ENCODE measurements at places on chromosomes 4 and X.

- no peak for DNase-seq
These were observed 47.8 kb downstream of the SEPSECS start for GRCh38 chr4:25112366-25112994.

- no peak for DNase-seq
These were observed 41.9 kb downstream of the XAGE2 start for GRCh38 chrX:52410439-52411394.

DNA sequence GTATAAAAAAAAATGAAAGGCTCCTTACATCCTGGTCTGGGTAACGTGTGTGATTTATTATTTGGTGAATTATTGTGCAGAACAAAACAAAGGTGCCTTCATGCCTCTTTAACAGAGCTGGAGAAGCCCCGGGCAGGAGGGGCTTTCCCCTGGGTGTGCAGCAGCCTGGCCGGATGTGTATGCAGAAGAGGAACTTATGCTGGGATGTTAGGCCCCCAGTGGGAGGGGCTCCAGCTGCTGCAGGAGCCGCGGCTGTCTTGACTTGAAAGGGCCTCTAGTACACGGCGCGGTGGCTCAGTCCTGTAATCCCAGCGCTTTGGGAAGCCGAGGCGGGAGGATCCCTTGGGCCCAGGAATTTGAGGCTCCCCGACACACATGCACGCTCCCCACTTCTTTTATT lies 16.0 kb downstream of the CCNQ start:
- no peak for DNase-seq

DNA sequence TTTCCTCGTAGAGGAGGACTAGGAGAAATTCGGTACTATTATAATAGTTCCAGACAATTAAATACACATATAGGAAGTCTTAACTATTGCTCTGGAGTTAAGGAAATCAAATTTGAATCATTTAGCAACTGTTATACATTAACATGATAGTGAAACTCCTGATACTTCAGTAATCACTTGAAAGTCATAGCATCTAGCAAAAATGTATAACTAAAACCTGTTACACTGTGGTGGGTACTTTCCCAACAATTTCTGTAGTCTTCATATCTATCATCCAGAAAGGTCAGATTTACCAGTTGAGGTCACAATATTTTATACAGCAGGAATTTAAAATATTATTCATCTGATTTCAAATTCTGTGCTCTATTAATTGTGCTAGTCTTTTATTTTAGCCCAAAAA lies 669.6 kb upstream of the PCDH10 start:
- DNase-seq = no peak

- no peak for DNase-seq
These were observed 12.7 kb downstream of the TRO start for GRCh38 chrX:54933150-54933826.

DNA sequence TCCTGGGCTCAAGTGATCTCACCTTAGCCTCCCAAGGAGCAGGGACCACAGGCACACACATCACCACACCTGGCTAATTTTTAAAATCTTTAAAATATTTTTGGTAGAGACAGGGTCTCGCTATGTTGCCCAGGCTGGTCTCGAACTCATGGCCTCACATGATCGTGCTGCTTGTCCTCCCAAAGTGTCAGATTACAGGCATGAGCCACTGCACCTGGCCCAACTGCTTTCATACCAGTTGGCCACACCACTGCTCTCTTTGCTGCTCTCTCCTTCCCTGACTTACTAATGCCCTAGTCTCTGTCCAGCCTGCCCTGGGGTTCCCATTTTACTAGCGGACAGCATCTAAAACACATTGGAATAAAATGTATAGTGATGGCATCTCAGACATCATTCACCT lies 67.1 kb downstream of the CLDN22 start:
- no peak for DNase-seq

- DNase-seq = no peak
These were observed 350.8 kb upstream of the KLF3 start for GRCh38 chr4:38313175-38313574.

DNA sequence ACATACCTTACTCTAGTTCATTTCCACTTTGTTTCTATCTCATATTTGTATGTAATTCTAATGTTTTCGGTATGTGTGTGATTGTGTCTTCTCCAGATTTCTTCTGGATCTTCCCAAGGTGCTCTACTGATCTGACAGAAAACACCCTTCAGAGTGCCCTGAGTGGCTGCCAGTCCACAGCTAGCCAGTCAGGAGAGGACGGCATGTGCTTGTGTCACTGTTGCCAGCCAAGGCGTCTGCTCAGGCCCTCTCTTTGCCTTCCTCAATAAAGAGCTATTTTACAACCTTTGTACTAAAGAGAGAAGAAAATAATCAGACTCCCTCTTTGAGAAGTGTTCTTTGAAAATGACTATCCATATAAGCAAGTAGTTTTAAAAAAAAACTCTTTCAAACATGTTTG lies 29.0 kb downstream of the CD99L2 start:
- no peak for DNase-seq

- DNase-seq = no peak
These were observed 1722.9 kb upstream of the PCDH10 start for GRCh38 chr4:131426023-131426758.

GRCh38 chr4:26878794-26879391 lies 18.3 kb downstream of the STIM2 start:
- DNase-seq = no peak

DNA sequence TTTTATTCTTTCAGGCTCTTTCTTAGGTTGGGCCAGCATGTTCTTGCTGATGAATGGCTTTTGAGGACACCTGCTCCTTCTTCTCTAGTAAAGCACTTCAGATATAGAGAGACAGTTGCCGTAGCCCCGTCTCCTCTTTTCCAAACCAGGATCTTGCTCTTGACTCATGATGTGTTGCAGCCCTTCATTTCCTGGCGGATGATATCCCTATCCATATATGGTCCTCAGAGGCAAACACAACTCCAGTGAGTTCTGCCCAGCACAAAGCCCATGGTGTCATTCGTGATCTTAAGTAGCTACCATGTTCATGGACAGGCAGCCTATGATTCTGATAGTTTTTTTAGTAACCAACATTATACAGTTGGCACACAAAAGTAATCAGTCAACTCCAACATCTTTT lies 59.8 kb upstream of the ACSL1 start:
- DNase-seq = no peak

DNA sequence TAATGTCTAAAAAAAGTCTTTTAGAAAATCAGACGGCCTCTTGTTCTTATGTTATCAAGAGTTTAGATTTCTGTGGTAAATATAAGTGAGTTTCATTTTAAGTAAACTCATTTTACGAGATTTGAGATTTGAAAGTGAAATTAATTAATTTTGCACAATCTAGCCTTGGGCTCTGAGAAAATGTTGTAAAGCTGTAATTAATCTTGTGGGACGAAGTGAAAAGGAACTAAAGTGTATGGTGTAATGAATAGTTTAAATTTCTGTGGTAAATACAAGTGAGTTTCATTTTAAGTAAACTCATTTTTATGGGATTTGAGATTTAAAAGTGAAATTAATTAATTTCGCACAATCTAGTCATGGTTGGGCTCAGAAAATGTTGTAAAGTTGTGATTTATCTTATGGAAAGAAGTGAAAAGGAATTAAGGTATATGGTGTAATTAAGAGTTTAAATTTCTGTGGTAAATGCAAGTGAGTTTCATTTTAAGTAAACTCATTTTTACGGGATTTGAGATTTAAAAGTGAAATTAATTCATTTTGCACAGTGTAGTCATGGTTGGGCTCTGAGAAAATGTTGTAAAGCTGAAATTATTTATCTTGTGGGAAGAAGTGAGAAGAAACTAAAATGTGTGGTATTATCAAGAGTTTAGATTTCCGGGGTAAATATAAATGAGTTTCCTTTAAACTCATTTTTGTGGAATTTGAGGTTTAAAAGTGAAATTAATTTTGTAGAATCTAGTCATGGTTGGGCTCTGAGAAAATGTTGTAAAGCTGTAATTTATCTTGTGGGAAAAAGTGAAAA lies 1.6 kb downstream of the SCML1 start:
- no peak for DNase-seq

- DNase-seq = peak; percentile 56
These were observed 158.4 kb downstream of the CHIC2 start for GRCh38 chr4:53905941-53906377.

- no peak for DNase-seq
These were observed 24.5 kb downstream of the GIMD1 start for GRCh38 chr4:106343865-106344646.

- DNase-seq = no peak
These were observed 352.3 kb downstream of the GRXCR1 start for GRCh38 chr4:43244688-43245382.

GRCh38 chrX:102546828-102547493 lies 30.4 kb upstream of the TMSB15A start:
- DNase-seq = no peak

DNA sequence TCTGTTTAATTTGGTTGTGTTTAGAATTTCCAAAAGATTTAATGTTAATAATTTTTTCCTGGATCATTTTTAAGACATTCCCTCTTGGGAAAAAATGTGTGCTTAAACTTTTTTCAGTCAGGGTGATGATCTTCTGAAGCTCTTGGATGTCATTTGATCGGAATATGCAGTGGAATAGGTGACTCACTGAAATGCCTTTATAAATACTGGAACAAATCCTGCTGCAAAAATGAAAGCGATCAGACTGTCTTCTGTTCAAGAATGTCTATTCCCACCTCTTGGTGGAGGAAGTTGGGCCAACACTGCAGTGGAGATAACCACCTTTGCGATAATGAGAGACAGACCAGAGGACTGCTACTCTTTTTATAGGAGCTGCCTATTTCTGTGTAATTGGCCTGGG lies 46.7 kb downstream of the LARP1B start:
- no peak for DNase-seq

- no peak for DNase-seq
These were observed 80.4 kb downstream of the SHROOM2 start for GRCh38 chrX:9866633-9867032.

DNA sequence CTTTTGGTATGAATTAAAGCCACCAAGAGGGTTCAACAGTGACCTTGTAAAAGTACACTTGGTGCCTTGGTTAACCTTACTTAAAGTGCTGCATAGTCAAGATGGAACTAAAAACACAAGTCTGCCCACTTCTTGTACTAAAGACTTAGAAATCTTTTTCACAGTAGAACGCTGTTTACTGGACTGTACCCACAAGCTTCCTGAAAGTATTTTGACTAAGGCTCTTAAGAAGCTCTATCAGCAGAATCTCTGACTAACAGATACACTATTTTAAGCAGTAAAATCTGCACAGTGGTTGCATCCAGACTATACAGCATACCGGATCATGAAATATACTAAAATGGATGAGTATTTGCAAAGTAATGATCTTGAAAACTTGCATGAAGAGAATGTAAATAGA lies 7.2 kb downstream of the RAB28 start:
- no peak for DNase-seq

DNA sequence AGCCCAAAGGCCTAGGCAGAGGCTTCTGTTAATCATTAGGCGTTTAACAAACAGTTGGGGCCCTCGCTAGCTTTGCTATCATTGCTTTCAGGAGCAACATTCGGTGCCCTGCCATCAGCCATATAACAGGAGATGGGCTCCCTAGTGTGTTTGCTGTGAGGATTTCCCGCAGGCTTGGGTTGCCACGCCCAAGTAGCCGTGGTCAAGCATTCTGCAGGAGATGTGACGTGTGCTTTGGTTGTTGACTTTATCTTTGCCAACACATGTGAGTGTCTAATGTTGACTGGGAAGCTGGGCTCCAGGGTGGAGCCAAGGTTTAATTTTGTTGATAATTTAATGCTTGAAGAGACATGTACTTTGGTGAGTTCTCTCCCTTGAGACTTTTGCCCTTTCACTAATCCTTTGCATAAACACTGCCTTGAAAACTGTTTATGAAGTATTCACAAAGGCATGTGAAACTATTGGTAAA lies 184.6 kb upstream of the KIT start:
- no peak for DNase-seq

All from NT2/D1 (cell line).